ENCODE measurements at places on chromosomes 5 and 9.
A peak's percentile ranks its signal among the peaks of the same experiment; 100 is the strongest.

DNA sequence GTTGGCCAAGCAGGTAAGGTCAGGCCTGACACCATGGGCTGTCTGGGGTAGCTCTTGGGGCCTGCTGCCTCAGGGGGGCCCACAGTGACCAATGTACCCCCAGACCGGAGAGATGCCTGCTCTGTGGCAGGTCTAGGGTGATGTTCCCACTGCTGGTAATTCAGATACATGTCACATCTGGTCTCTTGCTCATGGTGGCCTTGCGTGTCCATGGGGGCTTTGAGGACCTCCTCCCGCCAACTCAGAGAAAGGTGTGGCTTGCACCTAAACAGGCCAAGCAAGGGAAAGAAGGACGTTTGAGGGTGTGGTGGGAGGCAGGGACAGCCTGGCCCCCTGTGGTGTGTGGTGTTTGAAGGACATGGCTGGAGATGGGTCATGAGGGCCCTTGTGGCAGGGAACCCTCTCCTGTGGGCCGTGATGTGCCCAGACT lies 75.2 kb downstream of the PHF2 start:
- no peak for DNase-seq

DNA sequence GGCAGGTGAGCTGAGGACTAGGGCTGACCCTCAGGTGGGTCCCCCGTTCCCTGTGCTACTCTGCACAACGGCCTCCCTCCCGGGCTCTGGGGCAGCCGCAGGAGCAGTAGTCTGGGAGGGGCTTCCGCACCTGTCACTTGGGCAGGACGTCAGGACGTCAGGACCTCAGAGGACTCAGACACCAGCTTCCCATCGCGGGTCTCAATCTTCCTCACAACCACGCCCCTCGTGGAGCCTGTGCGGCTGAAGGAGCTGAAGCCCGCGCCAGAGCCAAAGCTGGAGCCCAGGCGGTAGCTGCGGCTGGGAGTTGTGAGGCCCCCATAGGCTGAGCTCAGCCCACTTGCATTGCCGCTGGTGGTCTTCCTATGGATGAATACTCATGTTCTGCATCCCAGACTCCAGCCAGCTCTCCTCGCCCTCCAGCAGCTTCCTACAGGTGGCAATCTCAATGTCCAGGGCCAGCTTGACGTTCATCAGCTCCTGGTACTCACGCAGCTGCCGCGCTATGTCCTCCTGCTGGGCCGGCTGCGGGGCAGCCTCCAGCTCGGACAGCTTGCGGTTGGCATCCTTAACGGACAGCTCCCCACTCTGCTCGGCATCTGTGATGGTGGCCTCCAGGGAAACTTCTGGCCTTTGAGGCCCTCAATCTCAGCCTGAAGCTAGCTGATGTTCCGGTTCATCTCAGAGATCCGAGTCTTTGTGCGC lies 381.4 kb upstream of the RGMB start:
- DNase-seq: peak; percentile 64

GRCh38 chr5:64077589-64077988 lies 88.1 kb upstream of the RNF180 start:
- no peak for DNase-seq

GRCh38 chr5:20032896-20033295 lies 44.9 kb upstream of the CDH18 start:
- no peak for DNase-seq

GRCh38 chr5:54909911-54910870 lies 75.2 kb downstream of the ESM1 start:
- DNase-seq: no peak

DNA sequence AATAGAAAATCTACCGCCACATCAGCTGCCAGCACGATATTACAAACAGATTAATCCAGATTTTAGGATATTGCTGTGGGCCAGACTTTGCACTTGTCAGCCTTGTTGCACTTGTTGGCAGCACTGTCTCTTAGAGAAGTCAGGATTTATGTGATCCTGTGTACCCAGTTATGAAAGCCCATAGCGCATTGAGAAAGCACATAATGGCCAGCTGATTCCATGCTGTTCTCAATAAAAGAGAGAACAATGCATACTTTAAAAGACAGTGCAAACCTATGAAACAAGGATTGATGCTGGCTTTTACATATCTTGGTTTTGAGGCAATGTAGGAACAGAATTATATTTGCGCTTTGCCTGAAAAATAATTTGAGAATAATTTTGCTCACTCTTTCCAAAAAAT lies 140.8 kb downstream of the CEP120 start:
- no peak for DNase-seq

DNA sequence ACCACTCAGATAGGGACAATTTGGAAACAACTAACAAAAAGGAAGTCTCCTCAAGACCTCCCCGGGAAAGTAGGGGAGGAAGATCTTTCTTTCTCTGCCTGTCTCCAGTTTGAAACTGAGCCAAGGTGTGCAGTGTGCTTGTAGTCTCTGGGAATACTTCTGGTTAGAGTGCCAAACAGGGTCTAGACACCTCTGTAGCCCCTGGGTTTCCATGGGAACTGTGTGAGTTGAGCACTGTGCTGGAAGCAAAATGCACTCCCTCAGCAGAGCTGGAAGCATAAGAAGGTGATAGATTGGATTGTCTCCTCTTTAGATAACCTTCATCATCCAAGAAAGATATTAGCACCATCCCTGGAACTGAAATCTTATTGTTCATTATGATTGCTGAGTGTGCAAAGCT lies 129.2 kb upstream of the TNPO1 start:
- no peak for DNase-seq

DNA sequence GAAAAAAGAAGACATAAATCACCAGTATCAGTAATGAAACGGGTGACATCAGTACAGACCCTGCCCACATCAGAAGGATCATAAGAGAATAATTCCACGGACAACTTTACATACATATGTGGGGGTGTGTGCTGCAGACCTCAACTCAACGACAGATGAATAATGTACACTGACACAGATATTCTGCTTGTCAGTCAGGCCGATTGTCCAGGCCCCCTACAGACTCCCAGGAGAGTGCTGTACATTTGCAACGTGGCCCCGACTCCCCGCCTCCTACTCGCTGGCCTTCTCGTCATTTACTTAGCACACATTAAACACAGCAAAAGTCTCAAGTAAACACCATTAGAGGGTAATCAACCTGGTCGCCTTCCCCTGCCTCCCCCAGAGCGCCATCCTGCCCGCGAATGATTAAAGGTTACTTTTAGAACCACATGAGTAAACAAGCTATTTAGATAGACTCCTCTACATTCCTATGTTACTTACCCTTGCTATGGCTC lies 3.5 kb upstream of the TMED9 start:
- peak; percentile 42 for DNase-seq

GRCh38 chr5:68409259-68409658 lies 193.7 kb downstream of the PIK3R1 start:
- no peak for DNase-seq

- no peak for DNase-seq
These were observed 76.6 kb upstream of the ADAMTS16 start for GRCh38 chr5:5063533-5063953.

DNA sequence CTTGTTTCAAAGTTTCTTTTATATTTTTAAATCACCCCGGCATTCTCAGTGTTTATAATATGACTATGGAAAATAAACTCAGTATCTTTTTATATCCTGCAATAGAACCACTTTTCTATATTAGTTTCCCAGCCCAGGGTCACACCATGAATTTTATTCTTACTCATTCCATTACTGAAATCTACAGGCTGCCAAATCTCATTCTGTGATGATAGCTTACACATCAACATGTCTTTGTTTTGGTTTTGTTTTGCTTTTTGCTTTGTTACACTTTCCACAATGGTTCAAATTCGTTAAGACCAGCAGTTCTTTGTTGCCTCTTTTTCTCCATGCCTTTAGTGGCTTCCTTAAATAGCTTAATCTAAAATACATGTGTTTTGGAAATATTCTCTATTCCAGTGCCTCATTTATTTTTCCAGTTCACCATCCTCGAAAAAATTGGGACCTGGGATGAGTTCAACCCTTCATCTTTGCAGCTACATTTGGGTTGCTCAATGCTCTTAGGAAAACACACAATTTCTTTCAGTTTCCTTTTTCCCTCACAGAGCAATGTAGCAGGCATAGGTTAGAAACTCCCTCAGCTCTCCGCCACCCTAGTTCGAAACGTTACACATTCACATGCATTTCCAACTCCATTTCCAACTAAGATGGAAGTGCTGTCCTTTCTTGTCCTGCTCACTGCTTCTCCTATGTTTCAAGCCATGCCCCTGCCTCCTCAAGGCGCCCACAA lies 1146.3 kb downstream of the MAT2B start:
- DNase-seq: no peak

DNA sequence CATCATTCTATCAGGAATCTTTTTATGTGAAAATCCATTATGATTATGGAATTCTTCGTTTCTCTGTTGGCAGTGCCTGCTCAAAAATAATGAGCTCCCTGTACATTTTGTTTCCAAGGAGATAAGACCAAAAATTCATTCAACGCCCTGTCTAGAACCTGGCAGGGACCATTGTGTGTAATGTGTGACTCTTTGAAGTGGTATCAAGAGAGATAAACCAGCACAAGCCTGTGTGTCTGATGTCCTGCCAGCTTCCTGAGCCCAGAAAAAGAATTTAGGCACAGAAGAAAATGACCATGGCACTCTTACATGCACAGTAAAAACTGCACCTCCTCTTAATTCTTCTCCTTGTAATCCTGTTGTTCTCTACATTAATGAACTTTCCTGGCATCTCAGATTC lies 177.4 kb downstream of the SAXO1 start:
- no peak for DNase-seq

DNA sequence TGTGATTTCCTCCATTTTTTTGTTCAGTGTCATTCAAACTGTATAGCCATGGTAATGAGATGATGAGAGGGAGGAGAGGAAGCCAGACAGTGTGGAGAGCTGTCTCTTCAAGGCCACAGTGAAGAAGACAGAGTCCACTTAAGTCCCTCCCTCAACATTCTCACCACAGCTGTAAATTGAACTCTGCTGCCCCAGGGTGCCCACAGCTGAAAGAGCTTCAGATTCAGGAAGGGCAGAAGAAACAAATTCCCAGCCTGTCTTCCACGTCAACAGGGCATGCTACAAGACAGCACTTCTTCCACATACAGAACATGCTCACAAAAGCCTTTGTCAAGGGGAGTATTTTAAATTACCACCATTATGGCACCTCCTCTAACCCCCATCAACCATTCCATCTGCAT lies 100.4 kb downstream of the KLHL3 start:
- no peak for DNase-seq

- no peak for DNase-seq
These were observed 24.8 kb upstream of the ANKRD33B start for GRCh38 chr5:10538789-10539686.

DNA sequence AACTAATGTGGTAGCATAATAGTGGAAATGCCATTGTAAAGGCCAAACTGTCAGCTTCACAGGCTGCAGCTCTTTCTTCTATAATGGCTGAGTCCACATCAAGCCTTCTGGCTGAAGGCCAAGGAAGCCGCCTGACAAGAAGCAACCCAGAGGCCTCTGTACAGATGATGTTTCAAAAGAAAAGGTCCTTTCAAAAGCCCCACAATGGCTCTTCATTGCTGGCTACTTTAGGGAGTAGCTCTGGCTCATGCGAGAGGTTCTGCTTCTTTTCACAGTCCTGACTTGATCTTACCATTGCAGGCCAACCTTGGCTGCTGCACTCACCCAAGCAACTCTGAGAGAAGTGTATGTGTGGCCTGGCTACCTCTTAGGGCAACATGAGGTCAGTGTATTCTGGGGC lies 54.5 kb upstream of the EQTN start:
- DNase-seq: no peak

DNA sequence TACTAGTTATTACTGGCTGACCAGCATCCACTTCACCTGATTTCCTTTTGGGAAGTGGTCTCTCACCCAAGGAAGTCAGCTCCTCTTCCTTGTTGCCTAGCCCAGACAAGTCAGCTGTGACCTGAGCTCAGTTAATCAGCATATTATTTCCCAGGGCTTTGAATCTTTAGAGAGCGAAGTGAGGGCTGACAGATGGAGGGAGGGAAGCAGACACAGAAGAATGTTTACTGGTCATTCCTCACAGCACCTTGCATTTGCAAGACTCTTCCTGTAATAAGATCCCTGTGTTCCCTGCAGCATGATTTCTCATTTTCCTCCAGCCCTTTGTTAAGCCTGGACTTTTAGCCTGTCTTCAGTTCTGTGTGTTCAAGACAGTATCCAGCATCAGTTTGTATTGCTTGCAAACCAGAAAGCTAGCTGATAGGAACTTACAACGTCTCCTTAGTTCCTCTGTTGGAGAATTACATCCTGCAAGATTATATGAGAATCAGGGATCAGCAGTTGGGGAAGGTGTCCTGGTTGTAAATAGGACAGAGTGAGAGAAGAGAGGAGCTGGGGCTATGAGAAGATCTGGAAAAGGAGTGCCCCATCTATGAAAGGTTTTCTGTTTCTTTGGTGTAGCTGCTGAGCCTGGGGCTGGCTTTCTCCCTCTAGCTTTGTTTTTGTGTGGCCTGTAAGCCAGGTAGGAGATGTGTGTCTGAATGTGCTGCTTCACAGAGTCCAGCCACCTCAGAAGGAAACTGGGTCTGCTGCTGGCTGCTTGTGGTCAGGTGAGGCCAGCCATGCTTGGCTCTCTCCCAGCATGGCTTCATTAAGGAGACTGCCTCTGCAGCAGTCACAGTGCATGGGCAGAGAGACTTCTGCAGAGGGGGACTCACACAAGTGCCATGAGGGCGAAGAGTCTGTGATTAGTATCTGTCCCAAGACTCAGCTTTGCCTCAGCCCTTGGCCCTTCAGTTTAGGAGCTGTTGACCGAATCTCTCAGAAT lies 50.3 kb downstream of the MAN2A1 start:
- no peak for DNase-seq

- DNase-seq: no peak
These were observed 225.0 kb downstream of the MLLT3 start for GRCh38 chr9:20397348-20397747.

DNA sequence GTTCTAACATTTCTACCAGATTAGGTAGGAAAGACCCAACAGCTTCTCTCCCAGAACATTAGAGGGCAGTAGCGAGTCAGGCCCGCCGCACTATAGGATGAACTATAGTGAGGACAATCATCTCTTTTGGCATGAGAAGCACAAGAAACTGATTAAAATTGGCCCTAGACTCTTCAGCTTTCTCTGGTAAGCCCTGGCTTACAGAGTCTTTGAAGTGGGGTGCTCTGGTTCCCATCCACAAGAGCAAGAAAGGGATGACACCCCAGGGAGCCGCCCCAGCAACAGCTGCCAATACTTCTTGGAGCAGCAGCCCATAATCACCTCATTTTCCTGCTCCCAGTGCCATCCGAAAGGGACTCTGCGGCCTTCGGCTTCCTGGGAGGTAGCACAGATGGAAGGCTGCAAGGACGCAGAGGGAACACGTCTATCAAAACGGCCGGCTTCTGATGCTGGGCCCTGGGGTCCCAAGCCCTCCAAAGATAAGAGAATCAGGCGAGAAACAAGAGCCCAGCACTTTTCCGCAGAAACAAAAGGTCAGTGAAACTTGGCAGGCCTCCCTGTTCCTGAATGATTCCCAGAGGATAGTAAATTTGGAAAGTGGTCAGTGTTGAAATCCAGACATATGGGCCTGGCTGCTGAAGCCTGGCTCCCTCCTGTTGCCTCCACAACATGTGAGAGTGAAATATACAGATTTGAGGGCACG lies 69.3 kb downstream of the HSD17B3 start:
- DNase-seq: no peak

- DNase-seq: peak; percentile 84
These were observed 902 bp downstream of the HABP4 start for GRCh38 chr9:96450613-96451528.

Measured in spleen (tissue), 13 donors.